Activated CD4-positive, alpha-beta T cell treated with anti-CD3 and anti-CD28 coated beads for 24 hours (primary cell): ENCODE measurements at places on chromosomes 1 and 21.

- DNase-seq, result no peak
These were observed 314.3 kb downstream of the BACH1 start for GRCh38 chr21:29613021-29613420.

DNA sequence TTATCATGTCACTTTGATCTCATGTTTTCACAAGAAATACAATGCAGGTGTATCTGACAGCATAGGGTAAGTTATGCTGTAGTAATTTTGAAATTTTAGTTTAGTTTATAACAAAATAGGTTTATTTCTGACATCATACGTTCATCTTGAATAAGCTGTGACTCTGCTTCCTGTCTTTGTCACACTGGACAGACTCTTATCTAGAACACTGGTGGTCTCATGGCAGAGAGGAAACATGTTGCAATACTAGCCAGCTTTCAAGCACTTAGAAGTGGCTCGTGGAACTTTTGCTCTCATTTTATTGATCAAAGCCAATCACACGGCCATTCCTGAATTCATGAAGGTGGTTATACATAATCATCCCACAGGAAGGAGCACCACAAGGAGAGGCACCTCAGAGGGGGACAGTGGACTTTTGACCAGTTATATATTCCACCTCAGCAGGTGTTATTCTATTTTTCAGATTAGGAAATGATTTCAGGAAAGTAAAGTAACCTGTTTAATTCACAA lies 46.5 kb downstream of the CYP2J2 start:
- no peak for DNase-seq

DNA sequence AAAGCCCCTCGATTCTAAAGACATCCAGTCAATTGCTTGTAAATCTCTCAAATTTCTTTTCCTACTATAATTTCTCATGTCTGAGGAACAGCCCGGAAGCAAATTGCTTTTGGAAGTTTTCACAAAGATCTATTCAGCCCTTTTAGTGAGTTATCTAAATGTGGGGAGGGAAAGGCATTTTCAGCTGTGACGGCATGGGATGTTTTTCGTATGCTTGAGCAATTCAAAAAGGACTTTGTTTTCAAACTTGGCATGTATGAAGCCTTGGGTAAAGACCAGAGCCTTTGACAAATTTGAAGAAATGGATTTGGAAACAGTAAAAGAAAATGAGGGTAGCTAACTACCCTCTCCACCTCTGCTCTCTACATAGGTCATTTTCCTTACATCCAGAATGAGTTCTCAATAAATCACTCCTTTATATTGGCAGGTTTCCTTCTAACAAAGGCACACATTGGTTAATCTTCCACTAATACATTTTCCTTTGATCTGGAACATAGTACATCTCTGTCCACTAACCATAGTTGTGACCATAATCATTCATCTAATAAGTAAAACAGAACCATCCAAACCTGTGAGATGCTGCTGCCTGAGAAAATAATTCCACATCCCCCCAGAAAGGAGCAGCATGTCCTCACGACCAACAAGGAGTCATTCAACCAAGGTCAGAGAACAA lies 66.1 kb upstream of the ADAM30 start:
- no peak for DNase-seq

DNA sequence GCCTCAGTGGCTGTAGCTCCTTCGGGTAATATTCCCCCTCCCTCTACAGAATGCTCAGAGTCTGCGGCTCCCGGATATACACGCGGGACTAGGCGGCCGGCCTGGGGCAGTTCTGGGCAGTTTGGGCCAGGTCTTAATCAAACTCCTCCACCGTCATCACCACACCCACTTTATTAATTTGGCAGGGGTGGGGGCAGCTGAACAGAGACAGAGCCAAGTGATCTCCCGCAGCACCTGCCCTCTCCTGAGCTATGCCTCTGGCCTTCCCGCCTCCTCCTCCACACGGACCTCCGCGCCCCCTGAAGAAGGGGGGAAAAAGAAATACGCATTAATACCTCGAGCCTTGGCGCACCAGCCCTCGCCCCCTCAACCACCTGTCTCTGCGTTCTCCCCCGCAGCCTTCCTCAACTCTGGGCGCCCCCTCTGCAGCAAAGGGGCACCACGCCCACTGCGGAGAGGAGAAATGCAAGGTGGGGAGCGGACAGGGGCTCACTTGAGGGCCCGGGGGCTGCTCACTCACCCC lies 42.6 kb downstream of the CD34 start:
- no peak for DNase-seq

GRCh38 chr1:248892590-248892989 lies 13.4 kb upstream of the PGBD2 start:
- DNase-seq, result no peak

DNA sequence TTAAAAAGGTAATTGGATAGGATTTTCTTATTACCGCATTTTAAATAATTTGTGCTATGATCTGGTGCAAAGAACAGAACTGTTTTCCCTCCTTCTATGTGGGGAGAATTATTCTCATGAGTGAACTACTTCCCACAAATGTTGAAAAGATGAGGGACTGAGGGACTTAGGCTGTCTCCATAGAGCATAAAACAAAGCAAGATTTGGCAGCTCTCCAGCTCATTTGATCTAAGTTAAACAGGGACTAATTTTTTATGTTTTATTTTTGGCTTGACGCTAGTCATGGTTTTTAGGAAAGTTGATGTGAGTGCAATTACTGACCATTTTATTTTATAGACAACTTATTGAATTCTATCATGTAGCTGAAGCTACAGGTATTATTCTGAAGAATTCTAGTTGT lies 362.3 kb downstream of the HLX start:
- no peak for DNase-seq

GRCh38 chr1:247347477-247348222 lies 16.0 kb upstream of the ZNF496 start:
- no peak for DNase-seq

DNA sequence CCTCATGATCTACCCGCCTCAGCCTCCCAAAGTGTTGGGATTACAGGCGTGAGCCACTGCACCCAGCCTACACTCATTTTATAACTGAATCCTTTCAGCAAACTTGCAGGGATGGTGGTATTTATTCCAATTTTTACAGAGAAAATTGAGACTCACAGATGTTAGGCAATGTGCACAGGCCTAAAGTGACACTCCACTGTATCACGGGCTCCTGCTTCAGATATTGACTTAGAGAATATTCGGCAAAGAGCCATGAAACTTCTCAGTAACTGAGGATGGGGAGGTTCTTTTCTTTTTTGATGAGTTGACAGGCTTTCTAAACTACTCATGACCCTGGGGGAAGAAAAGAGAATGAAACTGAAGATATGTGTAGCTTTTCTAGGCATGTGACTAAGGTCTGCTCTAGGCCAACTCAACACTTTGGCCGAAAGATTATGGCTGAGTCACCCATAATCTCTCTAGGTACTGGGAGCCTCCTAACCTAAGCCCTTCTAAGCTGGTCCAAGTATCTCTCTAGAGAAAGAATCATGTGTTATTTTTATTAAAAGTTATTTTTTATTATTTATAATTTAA lies 19.9 kb upstream of the PTCH2 start:
- DNase-seq, result no peak

- no peak for DNase-seq
These were observed 22.7 kb upstream of the SYT6 start for GRCh38 chr1:114176366-114176765.

DNA sequence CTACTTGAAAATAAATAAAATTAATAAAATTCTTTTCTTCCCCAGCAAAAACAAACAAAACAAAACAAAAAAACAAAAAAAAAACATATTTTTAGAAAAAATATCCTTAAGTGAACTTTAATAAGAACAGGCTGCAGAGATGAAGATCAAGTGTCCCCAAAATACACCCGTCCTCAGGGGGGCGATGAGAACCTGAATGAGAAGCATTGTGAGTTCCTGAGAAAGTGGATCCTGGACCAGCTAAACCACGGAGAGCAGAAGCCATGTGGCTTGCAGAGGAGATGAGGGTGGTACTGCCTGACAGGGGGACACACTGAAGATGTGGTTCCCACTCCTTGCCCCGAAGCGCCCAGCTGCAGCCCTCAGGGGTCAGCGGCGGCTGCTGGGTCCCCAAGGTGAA lies 89.3 kb downstream of the ITPKB start:
- DNase-seq, result no peak

- no peak for DNase-seq
These were observed 85.0 kb downstream of the PCP4 start for GRCh38 chr21:39952265-39952664.

DNA sequence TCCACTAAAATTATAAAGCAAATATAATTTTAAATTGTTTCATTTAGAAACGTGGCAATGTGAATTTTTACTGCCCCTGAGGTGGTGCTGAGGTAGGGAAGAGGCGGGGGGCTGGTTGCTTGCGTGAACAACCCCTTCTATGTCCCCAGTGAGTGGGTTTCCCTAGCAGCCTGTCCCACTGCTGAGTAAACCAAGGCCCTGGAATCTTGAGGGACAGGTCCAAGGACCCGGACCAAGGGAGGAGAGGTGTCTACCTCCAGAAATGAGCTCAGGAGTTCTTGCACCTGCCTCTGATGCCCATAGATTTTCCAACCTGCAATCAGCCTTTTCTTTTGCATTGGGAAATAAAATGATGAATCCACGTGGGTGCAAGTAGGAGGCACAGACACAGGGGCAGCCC lies 649 bp upstream of the LDLRAD1 start:
- DNase-seq, result no peak
